Forelimb muscle (tissue), 1 donor: ENCODE measurements at places on chromosomes 2 and 18. TPM values are rescaled to one million over a fixed set of nuclear protein-coding genes. Genes with fewer than 3 reads are reported as not detected.

DNA sequence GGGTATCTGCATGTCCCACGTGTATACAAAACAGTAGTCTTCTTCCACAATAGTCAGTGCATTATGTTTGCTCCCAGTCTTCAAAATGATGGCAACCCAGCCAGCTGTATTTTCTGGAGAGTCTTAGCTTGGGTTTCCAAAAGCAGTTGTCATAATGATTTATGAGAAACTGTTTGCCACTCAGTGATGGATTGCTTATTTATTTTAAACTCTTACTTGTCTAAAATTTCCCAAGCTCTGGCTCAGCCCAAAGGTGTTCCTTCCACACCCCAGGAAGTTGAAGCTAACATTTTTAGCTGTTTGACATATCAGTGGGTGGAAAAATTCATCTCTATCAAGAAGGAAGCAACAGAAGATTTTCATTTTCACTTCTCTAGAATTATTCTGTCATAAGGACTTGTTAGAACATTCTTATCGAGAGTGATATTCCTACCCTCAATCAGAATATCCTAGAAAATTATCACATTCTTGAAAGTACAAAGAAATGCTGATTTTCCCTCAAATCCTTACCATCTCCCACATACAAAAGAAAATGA, 78.8 kb downstream of the ASAP2 start:
- no peak for DNase-seq

DNA sequence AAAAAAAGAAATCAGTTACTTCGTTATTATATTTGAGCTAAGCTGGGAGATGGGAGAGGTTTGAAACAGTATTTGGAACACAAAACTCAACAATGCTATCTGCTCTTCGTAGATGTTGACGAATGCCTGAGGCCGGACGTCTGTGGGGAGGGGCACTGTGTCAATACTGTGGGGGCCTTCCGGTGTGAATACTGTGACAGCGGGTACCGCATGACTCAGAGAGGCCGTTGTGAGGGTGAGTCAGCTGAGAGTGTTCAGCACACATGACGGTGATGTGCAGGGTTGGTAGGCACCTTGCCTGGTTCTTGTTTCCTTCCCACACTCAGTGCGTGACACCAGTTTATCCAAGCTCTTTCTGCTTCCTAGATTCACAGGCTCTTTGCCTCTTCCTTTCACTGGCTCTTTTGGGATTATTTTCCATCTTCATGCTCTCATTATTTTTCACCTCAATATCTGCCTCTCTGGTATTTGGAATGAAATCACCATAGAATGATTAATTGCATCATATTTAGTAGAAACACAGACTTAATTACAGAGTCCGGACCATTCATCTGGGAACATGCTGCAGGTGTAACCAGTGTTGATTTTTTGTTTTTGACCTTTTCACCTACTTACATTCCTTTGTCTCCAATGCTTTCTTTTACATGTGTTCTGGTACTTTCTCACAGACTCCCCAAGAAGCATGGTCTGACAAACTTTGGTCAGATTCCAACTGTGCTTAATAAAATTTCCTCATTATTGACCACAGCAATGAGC, 200.6 kb upstream of the RASGRP3 start:
- DNase-seq: no peak

GRCh38 chr2:147917161-147917560, 72.3 kb downstream of the ACVR2A start:
- DNase-seq: no peak

- no peak for DNase-seq
Observed at GRCh38 chr2:71950256-71951082, 197.2 kb downstream of the CYP26B1 start.

- DNase-seq: no peak
Observed at GRCh38 chr2:208269091-208269490, 3.0 kb downstream of the PIKFYVE start.

PFN4 gene
- 0.94 TPM for polyA plus RNA-seq

GRCh38 chr2:38554973-38555595, 47.6 kb downstream of the HNRNPLL start:
- DNase-seq: no peak

VIL1 gene
- not detected for polyA plus RNA-seq

GRCh38 chr2:222448748-222449181, 24.4 kb downstream of the SGPP2 start:
- DNase-seq: peak; percentile 9

- no peak for DNase-seq
Observed at GRCh38 chr18:46174342-46175041, 70.3 kb downstream of the HAUS1 start.

GRCh38 chr2:39875182-39875913, 96.3 kb upstream of the THUMPD2 start:
- DNase-seq: no peak

DNA sequence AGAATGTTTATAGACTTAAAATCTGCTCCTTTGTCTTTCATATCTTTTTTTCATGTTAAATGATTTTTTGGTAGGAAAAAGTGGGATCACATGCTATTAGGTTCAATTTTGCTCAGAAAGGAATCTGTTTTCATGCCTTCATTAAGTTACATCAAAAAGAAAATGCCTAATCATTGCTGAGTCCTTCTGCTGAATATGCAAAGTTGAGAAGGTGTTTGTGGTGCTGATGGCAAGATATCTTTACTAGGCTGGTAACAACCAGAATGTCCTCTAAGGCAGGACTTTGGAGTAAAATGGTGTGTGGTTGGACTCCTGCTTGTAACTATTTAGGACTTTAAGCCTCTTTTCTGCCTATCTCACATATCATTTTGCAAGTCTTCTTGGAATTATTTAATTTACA, 88.3 kb downstream of the TRIB2 start:
- DNase-seq: no peak

- no peak for DNase-seq
Observed at GRCh38 chr2:160742667-160743066, 249.1 kb upstream of the RBMS1 start.

GRCh38 chr2:170886386-170886785, 42.7 kb upstream of the GORASP2 start:
- no peak for DNase-seq

GRCh38 chr2:111049792-111050640, 70.7 kb upstream of the BCL2L11 start:
- DNase-seq: no peak

- DNase-seq: no peak
Observed at GRCh38 chr2:43729491-43730174, 44.2 kb upstream of the DYNC2LI1 start.

GRCh38 chr2:10762651-10763460, 41.4 kb downstream of the ATP6V1C2 start:
- DNase-seq: no peak
